Karpas-422 (cell line): ENCODE measurements at places on chromosomes 7 and 10. TPM values are rescaled to one million over a fixed set of nuclear protein-coding genes. Genes with fewer than 3 reads are reported as not detected.

Gene PDGFA
- 0.54 and 0.56 TPM in 2 replicates for total RNA-seq

Gene STEAP1
- total RNA-seq: not detected in 2 replicates

Gene CYP2E1
- total RNA-seq: 0.61 TPM in 1 of 2 replicates, not detected in the other

Gene CFTR
- not detected in 2 replicates for total RNA-seq

Gene SLC13A1
- total RNA-seq: not detected in 2 replicates

Gene ENKUR
- total RNA-seq: not detected in 2 replicates

Gene NRAP
- total RNA-seq: 0.04 TPM in 1 of 2 replicates, not detected in the other

Gene ENTPD1
- total RNA-seq: 0.11 and 0.32 TPM in 2 replicates

Gene CDNF
- 1.2 and 2.2 TPM in 2 replicates for total RNA-seq

Gene LGI1
- total RNA-seq: not detected in 2 replicates

Gene AGBL3
- 0.97 and 3.5 TPM in 2 replicates for total RNA-seq

Gene EVX1
- total RNA-seq: not detected in 2 replicates

Gene FXYD4
- total RNA-seq: not detected in 2 replicates

Gene FKBP6
- total RNA-seq: not detected in 2 replicates

Gene RNLS
- total RNA-seq: not detected in 2 replicates

Gene PAPSS2
- not detected in 2 replicates for total RNA-seq

Gene AGR2
- total RNA-seq: 0.19 and 2.5 TPM in 2 replicates

Gene FAM13C
- total RNA-seq: not detected in 2 replicates

Gene ACTL6B
- not detected in 2 replicates for total RNA-seq

Gene ASCC1
- total RNA-seq: 26.0 and 27.8 TPM in 2 replicates

Gene PCLO
- not detected in 2 replicates for total RNA-seq

Gene PDE6C
- total RNA-seq: not detected in 2 replicates

Gene ZP3
- not detected in 2 replicates for total RNA-seq

Gene SCIN
- total RNA-seq: not detected in 2 replicates

Gene INA
- not detected in 2 replicates for total RNA-seq

Gene PAX2
- total RNA-seq: not detected in 2 replicates

Gene CRHR2
- total RNA-seq: not detected in 2 replicates

Gene SHTN1
- total RNA-seq: not detected in 2 replicates

Gene SFTPA2
- not detected in 2 replicates for total RNA-seq

Gene CUEDC2
- total RNA-seq: 27.1 and 34.1 TPM in 2 replicates

Gene NEUROG3
- total RNA-seq: not detected in 2 replicates

Gene PALS2
- total RNA-seq: 6.3 and 6.9 TPM in 2 replicates

Gene VWC2
- total RNA-seq: not detected in 2 replicates

Gene RNF32
- 1.3 and 2.3 TPM in 2 replicates for total RNA-seq

Gene TWIST1
- total RNA-seq: not detected in 2 replicates

Gene TCERG1L
- not detected in 2 replicates for total RNA-seq

Gene TRIM74
- total RNA-seq: not detected in 2 replicates

Gene INHBA
- total RNA-seq: not detected in 2 replicates

Gene ACSM6
- total RNA-seq: not detected in 2 replicates

Gene LRRC61
- total RNA-seq: 4.1 and 16.5 TPM in 2 replicates

Gene LAMB4
- not detected in 2 replicates for total RNA-seq

Gene PARD3
- not detected in 2 replicates for total RNA-seq

Gene NAT16
- not detected in 2 replicates for total RNA-seq

Gene C10orf53
- not detected in 2 replicates for total RNA-seq

Gene FANK1
- not detected in 2 replicates for total RNA-seq

Gene INMT
- not detected in 2 replicates for total RNA-seq

Gene GALNT17
- total RNA-seq: not detected in 2 replicates

Gene HTR5A
- total RNA-seq: not detected in 2 replicates

Gene PCDH15
- not detected in 2 replicates for total RNA-seq

Gene CPN1
- not detected in 2 replicates for total RNA-seq

Gene DYNC1I1
- total RNA-seq: 0.40 TPM in 1 of 2 replicates, not detected in the other

Gene PLEKHS1
- not detected in 2 replicates for total RNA-seq

Gene RHOBTB1
- not detected in 2 replicates for total RNA-seq

Gene IFIT2
- 0.75 and 0.97 TPM in 2 replicates for total RNA-seq

Gene TMEM209
- total RNA-seq: 20.9 and 68.9 TPM in 2 replicates

Gene ORC5
- 21.9 and 50.8 TPM in 2 replicates for total RNA-seq

Gene RASA4B
- 2.4 and 5.6 TPM in 2 replicates for total RNA-seq

Gene FLNC
- not detected in 2 replicates for total RNA-seq

Gene AP1S1
- 150 and 256 TPM in 2 replicates for total RNA-seq
